ENCODE measurements at places on chromosomes 5 and 9.

GRCh38 chr9:27471366-27471765, 52.7 kb upstream of the IFNK start:
- no peak for DNase-seq

DNA sequence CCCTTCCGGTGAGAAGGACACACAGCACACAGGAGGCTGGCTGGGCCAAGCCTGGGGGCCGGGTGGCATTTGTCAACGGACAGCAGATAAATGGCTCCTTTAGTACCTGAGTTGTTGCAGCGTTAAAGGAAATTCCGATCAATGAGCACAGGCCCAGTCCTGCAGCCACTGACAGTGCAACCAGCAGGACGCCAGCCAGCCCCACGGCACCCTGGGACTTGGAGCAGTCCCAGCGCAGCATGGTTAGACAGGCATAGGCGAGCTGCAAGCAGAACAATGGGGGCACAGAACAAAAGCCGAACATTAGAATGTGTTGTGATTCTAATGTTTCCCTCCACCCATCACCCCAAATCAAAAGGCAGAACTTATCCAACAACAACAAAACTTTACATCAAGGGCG, 39.3 kb downstream of the PTCH1 start:
- DNase-seq, result no peak

DNA sequence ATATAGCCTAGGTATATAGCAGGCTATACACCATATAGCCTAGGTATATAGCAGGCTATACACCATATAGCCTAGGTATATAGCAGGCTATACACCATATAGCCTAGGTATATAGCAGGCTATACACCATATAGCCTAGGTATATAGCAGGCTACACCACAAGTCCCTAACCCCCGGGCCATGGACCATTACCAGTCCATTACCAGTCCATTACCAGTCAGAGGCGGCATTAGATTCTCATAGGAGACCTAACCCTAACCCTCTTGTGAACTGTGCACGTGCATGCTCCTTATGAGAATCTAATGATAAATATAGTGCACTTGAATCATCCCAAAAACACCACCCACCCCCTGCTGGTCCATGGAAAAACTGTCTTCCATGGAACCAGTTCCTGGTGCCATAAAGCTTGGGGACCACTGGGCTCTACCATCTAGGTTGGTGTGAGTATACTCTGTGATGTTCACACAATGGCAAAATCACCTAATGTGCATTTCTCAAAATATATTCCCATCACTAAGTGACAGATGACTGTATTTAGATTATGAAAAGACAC, 4.7 kb downstream of the PLIN2 start:
- no peak for DNase-seq

DNA sequence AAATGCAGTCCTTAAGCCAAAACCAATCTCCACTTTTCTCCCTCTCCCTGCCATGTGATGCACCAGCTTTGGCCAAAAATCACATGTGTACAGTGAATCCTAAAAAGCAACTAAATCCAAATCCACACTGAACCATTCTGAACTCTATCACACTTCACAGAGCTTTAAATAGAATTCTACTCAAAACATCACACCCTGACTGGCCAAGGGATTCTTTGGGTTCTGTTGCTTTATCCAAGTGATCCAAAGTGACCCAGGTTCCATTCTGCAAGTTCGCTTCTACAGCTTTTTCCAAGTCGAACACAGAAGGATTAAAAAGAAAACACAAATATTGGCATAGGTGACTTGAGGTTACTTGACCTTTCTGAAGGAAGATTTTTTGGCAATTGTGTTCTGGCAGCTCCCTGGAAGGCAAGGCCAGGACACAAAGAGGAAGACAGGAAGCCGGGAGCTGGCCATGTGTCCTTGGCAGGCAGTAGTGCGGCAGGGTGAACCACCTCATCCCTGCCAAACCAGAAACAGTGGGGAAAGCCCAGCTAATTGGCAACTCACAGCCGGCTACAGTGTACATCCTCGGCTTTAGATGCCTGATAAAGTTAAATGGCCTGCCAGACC, 115.0 kb downstream of the NFIB start:
- DNase-seq, result no peak

DNA sequence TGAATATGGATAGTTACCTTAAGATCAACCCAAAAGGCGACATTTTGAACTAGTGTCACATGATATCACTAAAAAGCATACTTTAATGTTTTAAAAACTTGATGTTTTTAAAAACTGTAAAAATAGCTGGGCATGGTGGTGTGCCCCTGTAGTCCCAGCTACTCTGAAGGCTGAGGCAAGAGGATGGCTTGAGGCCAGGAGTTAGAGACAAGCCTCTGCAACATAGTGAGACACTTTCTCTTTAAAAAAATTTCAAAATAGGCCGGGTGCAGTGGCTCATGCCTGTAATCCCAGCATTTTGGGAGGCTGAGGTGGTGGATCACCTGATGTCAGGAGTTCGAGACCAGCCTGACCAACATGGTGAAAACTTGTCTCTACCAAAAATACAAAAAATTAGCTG, 129.5 kb downstream of the NPR3 start:
- no peak for DNase-seq

Data from esophagus squamous epithelium (tissue), 5 donors.